Bone marrow (tissue), 2 donors: ENCODE measurements at places on chromosomes 13 and 19.

DNA sequence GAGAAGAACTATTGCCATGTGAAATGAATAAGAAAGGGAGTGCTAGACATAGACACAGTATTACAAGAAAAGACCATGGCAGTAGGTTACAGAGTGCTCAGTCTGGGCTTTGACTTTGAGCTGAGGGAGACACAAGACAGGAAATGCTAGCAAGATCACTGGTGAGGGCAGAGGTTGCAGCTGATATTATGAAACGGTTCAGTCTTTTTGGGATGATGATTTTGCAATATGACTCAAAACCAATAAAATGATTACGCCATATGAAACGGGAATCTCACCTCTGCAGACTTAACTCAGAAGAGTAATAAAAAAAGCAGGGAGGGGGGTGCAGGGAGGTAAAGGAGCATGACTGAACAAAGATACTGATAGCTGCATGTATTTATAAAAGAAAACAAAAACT is 123.1 kb downstream of the RBM26 start:
- no peak for DNase-seq

DNA sequence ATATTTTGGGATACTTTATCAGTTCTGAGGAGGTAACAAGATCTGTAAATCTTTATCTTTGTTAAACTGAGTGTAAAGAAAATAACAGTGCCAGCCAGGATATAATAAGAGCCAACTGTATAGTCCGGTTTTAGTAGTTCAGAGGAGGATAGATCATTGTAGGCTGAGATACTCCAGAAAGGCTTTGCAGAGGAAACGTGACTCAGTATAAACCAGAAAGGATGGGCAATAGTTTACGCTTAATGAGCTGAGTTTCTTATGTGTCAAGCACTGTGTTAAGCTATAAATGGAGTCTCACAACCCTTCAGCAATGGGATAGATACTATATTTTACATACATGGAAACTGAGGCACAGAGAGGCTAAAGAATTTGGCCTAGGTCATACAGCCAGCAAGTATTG is 3.8 kb downstream of the RFXAP start:
- no peak for DNase-seq

- DNase-seq, result no peak
Measured at GRCh38 chr19:22526661-22527272, 104.6 kb upstream of the ZNF98 start.

GRCh38 chr19:57633832-57634131 is 814 bp downstream of the ZNF211 start:
- DNase-seq, result no peak

DNA sequence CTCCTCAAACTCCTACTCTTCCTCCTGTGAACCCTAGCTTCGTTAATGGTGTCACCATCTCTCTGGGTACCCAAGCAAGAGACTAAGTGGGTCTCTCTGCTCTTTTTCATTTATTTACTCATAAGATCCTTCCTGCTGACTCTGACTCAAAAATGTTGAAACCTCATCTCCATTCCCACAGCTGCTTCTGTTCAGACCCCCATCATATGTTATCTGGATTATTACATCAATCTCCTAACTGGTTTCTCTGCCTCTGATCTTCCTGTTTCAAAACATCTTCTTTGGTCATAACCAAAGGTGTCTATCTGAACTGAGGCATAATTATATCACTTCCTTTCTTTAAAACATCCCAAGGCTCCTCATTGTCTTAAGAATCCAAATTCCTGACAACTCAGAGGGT is 2.0 kb upstream of the MEDAG start:
- no peak for DNase-seq

DNA sequence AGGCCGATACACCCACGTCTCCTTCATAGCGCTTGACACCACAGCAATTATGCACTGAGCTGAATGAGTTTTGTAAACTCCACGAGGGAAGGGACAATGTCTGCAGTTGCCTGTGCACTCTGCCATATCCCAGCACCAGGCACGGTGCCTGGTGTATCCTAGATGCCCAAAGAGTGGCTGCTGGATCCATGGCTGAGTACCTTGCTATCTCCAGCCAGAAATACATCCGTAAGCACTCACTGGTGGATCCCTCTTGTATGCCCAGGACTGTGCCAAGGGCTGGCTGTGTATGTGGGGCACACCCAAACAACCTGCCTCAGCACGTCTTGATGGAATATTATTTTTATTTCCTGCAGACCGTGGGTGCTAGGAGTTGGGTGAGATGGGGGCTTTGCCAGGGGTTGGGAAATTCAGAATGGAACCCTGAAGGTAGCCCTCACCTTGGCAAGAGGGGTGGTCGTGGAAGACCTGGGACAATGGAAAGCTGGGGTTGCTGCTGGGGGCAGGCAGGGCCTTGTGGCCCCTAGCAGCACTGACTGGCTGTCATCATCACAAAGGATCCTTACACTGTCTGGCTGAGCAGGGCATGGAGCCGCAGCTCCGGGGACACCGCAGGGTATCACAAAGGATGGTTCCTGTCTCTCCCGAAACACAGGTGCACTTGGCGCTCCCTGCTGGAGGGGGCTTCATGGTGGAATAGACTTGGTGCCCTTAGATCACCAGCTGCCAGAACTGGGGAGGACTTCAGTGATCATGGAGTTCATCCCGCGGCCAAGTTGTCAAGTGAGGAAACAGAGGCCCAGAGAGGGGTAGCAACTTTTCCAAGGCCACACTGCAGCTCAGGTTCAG is 131.3 kb downstream of the URI1 start:
- DNase-seq, result no peak

DNA sequence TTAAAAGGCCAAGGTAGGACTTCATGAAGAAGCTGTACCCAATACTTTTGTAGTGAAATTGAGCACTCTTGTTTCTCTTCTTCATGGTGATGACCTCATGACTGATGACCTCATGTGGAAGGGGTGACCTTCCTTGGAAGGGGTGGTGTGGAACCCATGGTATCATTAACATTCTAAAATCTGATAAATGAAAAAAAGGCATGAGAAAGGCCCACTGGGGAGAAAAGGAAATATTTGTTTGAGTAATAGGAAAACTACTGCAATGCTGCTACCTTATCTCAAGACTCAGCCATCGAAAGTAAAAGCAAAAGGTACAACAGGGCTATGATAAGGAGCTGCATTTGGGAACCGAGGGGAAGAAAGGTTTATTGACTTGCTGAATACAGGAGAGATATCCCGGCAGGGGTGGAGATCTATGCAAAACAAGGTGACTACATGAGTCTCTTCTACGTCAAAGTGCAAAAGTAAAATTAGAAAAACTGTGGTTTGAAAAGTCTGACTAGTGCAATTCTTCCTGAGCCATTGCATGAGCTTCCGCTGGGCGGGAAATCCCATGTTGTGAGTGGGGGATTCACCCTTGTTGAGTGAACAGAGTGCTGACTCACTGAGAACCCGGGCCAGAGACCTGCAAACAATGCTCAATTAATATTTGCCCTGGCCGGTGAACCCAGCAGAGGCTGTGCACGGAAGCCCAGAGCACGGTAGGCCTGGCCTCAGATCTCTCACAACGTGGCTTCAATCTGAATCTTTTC is 138.9 kb upstream of the RFC3 start:
- no peak for DNase-seq

- no peak for DNase-seq
Measured at GRCh38 chr13:19618977-19619376, 14.5 kb upstream of the MPHOSPH8 start.

DNA sequence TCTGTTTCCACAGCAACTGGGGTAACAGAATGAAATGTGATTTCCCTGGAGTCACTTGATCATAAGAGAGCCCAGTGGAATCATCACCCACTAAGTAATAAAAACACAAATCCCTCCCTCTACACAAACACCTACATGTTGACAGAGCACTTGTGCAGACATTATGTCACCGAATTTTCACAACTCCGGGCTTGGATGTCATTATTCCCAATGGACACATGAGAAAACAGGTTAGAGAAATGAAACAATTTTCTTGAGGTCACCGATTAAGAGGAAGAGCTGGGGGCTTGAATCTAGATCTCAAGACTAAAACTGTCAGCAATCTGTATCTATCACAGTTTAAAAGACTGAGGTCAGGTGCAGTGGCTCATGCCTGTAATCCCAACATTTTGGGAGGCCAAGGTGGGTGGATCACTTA is 3.1 kb downstream of the XRCC1 start:
- DNase-seq, result no peak

DNA sequence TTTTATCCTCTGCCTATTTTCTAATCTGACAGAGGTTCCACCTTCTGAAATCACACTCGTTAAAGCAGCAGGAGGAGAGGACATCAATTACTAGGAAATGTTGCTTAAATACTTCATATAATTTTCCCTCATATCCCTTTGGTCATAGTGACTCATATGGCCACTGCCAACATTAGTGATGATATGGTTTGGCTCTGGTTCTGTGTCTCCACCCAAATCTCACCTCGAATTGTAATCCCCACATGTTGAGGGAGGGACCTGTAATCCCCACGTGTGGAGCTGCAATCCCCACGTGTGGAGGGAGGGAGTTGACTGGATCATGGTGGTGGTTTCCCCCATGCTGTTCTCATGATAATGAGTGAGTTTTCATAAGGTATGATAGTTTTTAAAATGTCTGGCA is 618.4 kb upstream of the SLITRK5 start:
- no peak for DNase-seq

DNA sequence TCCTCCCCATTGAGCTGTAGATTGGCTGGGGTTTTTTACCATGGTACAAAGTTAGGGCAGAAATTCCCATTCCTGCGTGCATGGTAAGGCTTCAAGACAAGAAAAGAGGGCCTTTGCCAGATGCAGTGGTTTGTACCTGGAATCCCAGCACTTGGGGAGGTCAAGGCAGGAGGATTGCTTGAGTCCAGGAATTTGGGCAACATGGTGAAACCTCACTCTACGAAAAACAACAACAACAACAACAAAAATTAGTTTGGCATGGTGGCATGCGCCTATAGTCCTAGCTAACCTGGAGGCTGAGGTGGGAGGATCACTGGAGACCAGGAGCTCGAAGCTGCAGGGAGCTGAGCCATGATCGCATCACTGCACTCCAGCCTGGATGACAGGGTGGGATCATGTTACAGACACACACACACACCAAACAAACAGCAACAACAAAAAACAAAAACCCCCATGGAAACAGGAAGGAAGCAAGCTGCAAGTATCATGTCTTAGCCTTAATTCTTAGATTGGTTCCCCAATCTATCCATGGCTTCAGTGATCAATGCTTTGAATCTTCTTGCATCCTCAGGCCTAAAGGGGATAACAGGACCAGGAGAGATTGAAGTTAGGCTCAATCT is 5.5 kb upstream of the WTIP start:
- no peak for DNase-seq

DNA sequence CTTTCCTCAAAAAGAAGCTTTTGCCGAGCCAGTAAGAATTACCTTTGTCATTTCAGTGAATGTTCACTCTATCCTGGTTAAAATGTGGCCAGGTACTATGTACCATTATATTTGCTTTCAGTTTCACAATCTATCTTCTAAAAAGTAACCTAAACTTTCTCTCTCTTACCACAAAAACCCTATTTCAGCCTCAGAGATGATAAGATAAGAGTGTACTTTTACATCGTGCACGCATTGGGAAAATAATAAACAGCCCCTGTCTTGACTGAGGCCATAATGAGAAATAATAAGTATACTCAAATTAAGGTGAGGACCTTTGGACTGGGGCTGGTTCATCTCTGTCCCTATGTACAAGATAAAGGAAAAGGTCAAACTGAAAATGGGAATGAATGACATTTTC is 77.7 kb downstream of the ZNF726 start:
- DNase-seq, result no peak

DNA sequence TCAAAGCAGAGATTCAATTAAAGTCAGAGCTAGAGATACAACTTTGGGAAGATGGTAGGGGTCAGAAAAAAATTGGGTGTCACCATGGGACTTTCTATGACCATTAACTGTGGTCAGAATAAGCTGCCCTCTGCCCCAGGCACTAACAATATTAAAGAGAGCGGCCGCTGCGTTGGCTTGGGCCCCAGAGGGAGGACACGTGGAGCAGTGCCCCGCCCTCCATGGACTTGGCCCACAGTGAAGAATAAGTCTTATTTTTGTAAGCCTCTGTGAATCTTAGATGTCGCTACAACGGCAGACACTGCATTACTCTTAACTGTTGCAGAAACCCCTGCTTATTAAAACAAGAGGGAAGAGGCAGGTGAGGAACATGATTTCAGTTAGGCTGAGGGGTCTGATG is 172.7 kb downstream of the UQCRFS1 start:
- no peak for DNase-seq

DNA sequence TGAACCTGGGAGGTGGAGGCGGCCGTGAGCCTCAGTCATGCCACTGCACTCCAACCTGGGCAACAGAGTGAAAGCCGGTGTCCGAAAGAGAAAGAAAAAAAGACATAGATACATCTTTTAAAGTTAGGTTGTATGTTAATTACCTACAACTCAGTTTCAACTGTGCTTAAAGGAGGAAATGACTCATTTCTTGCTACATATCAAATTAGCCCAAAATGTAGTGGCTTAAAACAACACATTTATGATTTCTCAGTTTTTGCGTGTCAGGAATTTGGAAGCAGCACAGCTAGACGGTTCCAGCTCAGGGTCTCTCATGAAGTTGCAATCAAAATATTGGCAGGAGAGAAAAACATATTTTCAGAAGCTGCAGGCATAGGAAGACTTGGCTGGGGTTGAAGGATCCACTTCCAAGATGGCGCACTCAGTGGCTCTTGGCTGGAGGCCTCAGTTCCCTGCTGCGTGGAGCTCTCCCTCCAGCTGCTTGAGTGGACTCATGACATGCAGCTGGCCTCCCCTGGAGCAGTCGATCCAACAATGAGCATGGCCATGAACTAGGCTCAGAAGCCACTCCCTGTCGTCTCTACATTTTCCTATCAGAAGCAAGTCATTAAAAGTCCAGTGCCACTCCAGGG is 7.1 kb downstream of the LDLR start:
- DNase-seq, result peak; percentile 69

GRCh38 chr13:41928323-41928722 is 32.6 kb downstream of the VWA8 start:
- no peak for DNase-seq

DNA sequence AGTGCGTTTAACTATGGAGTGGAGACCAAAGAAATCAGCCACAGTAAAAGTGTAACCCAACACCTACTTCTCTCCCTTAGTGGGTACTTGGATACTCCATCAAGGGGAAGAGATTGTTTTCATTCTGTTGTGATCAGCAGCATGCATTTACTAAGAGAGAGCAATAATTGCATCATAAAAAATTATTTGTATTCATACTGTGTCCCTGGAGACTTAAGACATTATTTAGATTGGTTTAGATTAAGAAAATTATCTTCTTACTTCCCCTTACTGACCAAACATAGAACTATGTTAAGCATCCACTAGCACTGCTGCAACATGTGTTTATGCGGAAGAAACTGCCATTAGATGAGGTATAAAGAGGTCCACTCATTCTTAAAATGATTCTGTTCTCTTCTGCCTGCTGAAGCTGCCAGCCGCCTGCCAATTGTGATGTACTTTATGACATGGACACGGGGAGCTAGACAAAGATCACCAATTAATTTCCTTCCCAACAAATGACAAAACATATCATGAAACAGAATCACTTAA is 738.5 kb downstream of the DIAPH3 start:
- DNase-seq, result no peak
